Cerebellum (tissue), 4 donors: ENCODE measurements at places on chromosomes 4 and X. TPM values are rescaled to one million over a fixed set of nuclear protein-coding genes. Genes with fewer than 3 reads are reported as not detected.

DNA sequence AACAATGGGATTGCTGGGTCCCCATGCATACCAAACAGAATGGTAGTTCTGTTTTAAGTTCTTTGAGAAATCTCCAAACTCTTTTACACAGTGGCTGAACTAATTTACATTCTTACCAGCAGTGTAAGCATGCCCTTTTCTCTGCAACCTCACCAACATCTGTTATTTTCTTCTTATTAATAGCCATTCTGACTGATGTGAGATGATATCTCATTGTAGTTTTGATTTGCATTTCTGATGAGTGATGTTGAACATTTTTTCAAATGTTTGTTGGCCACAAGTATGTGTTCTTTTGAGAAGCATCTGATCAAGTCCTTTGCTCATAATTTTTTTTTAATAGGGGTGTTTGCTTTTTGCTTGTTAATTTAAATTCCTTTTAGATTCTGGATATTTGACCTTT lies 41.2 kb upstream of the ZMAT1 start:
- no peak for DNase-seq

DNA sequence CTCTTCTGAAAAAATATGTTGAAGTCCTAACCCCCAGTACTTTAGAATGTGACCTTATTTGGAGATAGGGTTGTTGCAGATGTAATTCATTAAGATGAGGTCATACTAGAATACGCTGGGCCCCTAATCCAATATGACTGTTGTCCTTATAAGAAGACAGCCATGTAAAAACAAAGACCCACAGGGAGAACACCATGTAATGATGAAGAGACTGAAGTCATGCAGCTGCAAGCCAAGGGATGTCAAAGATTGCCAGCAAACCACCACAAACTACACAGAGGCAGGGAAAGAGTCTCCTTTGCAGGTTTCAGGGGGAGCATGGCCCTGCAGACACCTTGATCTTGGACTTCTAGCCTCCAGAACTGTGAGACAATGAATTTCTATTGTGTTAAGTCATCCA lies 37.4 kb downstream of the CXorf58 start:
- no peak for DNase-seq

- DNase-seq: no peak
These were observed 206.4 kb upstream of the FAT1 start for GRCh38 chr4:186930024-186930423.

DNA sequence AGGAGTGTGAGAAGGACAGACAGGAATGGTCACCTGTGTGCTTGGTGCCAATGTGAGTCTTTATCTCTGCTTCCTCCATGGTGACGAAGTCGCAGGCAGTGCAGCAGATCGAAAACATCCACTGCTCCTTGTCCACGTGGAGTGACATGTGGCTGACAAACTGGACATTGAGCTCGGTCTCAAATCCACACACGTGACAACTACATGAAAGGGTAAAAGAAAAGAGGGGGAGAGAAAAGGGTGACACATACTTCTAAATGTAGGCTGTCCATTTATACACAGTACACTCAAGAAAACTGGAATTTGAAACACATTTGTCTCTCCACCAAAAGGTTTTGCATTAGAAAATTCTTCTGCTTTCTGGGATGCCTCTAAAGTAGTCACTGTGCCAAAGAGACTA lies 94.5 kb downstream of the C4orf51 start:
- DNase-seq: no peak

DNA sequence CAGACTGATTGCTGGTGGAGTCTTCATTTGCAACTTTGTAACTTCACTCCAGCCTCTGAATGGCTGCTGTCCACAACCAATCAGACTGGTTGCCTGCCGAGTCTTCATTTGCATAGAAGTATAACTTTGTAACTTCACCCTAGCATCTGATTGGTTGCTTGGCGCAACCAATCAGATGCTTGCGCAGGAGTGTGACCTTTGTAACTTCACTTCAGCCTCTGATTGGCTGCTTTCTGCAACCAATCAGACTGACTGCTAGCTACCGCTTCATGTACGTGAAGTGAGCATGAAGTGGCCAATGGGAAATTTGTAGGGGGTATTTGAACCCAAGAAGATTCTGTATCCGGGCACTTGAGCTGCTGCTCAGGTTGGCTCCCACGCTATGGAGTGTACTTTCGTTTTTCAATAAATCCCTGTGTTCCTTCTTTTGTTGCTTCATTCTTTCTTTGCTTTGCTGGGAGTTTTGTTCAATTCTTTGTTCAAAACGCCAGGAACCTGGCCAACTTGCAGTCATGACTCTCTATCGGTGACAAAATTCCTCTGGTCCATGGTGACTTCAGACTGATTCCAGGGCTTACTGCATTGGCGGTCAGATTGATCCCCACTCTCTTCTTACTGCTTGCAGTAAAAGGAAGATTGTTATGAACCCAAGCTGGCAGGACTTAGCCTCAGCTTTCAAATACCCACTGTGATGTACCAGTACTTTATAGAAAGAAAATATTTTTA lies 46.4 kb upstream of the FGG start:
- no peak for DNase-seq

Gene CFAP299
- total RNA-seq: 5.5 TPM

DNA sequence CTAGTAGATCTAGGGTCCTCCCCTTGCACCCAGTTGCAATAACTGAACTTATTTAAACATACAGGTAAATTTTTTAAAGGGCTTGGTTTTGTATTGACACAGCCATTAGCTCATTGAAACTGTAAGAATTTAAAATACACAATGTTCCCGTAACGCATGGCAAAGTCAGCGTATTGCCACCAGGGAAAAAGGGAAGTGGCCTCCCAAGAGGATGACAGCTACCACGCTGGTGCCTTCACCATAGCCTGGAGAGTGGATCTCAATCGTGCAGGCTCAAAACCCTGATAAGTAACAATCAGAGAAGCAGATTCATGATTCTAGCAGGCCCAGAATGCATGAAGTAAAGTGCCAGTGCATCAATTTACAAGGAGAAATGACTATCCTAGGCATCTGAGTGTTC lies 49.4 kb upstream of the RELL1 start:
- DNase-seq: no peak

DNA sequence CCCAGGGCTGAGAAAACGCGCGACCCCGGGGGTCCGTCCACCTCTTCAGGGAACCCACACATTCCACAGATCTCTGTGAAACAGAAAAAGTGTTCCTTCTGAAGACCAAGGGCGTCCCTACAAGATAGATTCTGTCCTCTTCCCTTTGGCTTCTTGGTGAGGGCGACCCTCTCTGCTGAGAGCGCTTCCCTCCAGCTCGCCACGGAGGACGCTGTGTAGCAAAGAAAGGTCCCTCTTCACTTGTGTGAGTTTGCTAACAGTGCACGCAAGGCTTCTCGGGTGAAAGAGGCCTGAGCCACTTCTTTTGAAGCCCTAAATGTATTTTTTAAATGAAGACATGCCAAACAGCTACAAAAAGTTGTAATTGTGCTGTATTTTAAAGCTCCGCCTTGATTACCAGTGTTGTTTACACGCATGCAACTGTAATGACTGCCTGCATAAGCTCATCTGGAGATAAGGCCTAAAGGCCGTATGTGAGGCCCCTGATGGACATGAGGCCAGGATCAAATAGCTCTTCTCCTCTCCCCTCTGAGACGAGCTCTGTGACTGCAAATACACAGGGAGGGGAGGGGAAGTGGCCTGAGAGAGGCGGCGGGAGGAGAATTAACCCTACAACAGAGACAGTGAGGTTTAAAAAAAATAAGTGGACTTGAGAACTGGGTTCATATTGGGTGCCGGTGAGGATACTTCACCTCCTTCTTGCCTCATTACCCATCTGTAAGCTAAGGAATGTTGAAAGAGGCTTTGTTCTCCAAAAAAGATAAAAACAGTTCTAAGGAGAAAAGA lies 95.5 kb downstream of the SOWAHB start:
- DNase-seq: no peak

DNA sequence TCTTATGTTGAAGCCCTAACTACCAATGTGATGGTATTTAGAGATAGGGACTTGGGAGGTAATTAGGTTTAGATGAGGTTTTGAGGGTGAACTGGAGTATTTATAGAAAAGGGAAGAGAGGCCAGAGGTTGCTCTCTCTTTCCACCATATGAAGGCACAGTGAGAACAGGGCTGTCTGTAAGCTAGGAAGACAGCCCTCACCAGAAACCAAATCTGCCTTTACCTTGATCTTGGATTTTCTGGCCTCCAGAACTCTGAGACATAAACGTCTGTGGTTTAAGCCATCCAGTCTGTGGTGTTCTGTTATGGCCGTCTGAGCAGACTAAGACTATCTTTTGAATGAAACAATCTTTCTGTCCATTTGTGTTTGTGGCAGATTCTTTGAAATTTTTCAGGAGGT lies 223.7 kb downstream of the PDHA2 start:
- no peak for DNase-seq

Gene TEX13D
- not detected for total RNA-seq

- no peak for DNase-seq
These were observed 62.9 kb upstream of the UGT8 start for GRCh38 chr4:114535725-114536124.

Gene IBSP
- total RNA-seq: 0.27 TPM

Gene MAPK10
- 411 TPM for total RNA-seq

Gene SOX3
- total RNA-seq: 1.5 TPM

DNA sequence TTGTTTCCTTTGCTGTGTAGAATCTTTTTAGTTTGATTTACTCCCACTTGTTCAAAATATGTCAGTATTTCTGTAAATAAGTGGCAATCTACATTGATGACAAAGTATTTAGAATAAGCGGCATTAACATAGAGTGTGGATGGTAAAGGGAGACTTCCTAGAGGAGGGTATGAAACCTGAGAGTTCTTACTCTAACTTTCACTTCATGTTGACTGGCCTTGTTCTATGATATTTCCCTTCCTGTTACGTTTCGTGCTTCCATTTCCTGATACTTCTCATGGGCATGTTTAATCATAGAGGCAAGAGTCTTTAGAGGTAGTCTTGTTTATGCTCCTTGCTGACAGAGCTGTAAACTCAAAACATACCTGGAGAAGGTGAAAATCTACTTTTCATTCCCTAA lies 408.9 kb downstream of the GLUD2 start:
- no peak for DNase-seq

Gene CCDC120
- total RNA-seq: 4.3 TPM

DNA sequence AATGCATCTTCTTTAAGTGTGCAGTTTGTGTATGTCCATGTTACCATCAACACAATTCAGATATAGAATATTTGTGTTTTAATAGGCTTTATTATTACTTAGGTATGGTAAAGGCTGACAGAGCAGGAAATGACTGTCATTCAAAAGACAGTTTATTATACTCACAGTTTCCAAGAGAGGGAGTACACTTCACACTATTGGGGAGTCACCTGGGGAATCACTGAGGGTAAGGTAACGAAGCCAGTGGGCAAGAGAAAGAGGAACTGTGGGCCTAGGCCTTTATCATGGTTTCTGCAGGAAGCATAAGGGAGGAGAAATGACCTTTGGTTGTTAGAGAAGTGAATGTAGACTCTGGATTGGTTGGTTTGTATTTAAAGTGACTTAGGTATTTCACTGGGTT lies 235.1 kb upstream of the HCCS start:
- no peak for DNase-seq

Gene ARHGAP36
- 0.82 TPM for total RNA-seq

DNA sequence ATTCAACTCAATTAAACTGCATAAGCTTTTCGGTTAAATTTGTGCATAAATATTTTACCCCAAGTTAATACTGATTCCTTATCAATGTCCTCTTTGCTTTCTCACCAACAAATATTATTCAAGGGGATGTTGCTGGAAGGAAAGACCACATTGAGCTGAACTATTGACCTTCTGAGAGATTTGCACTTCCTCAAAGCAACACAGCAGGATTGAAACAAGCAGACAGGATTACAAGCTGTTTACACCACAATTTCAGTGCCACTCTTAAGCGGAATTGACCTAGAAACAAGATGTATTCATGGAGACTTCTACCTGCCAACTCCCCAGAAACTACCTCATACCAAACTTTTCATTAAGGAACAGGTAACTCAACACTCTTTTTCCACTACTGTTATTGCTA lies 96.5 kb upstream of the DUSP21 start:
- no peak for DNase-seq

DNA sequence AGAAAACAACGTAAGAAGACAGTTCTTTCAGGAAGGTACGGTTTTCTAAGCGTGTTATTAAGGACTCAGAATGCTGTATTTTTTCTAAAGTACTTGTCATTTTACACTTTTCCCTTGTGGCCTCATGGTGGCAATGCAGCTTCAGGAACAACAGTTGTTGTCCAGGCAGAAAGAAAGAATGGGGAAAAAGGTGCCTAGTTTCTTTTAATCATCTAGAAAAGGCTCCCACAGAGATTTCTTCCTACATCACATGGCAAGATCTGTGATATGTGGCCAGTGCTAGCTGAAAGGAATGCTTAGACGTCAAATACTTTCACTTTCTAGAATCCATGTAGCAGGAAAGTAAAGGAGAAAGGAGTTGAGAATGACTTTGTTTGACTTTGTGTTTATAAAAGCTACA lies 49.0 kb upstream of the TRAM1L1 start:
- DNase-seq: peak; percentile 51

DNA sequence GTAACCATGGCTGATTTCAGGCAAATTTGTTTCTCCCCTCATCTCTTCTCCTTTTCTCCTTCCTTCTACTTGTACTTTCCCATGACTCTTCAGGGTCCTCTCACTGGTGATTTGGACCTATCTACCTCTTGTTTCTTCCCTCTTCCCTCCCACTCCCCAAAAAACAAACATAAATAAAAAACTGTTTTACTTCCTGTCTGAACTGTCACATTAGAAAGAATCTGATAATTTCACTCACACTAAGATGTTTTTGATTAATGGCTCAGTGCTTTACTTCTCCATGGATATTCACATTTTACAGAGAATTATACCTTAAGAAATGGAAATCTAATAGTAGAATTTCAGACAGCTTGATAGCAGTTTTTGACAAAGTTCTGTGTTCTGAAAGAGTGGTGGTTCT lies 7.2 kb downstream of the STK26 start:
- no peak for DNase-seq

Gene MAML3
- total RNA-seq: 18.6 TPM

Gene MFAP3L
- total RNA-seq: 12.6 TPM

DNA sequence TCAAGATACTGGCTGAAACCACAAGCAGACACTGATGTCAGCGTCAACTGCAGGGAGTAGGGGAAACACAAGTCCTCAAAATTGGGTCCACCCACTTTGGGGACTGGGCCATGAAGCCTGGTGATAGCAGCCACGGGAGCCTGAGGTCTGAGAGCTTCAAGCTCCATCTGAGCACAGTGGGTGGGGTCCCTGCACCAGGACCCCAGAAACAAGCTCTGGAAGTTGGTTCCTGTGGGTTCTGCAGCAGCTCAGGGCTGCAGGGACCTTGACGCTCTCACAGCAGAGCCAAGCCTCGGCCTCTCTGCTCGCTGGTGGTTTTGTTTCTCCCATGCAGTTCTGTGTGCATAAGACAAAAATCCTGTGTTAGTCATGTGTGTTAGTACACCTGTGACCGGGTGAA lies 54.5 kb downstream of the CPLX1 start:
- no peak for DNase-seq

- DNase-seq: no peak
These were observed 45.3 kb upstream of the PJA1 start for GRCh38 chrX:69210581-69210980.

- DNase-seq: no peak
These were observed 108.7 kb upstream of the PAK3 start for GRCh38 chrX:110987292-110987691.

- DNase-seq: no peak
These were observed 15.9 kb upstream of the INTU start for GRCh38 chr4:127616898-127617297.

Gene RAB41
- not detected for total RNA-seq

GRCh38 chr4:103306870-103307375 lies 108.8 kb upstream of the CENPE start:
- DNase-seq: no peak
